KG1 (cell line): ENCODE measurements at places on chromosomes 3 and 15.

- no peak for DNase-seq
Measured at GRCh38 chr3:179958143-179958542, 78.6 kb downstream of the PEX5L start.

DNA sequence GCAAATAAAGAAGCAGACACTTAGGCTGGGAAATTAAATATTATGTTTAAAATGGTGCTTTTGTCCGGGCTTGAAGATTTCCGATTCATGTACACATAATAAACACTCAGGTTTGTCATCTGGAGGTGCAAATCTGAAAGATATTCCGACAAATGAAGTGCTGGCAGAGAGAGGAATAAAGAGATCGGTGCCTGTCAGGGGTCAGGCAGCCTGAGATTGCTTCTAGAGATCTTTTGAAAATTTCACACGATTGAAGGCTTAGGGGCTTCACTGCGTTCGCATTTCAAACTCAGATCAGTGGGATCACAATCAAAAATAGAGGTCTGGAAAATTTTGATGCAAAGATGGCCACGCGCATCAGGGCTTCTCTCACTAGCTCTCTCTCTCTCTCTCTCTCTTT, 33.2 kb downstream of the NR2F2 start:
- DNase-seq: no peak

GRCh38 chr3:79767905-79768267, at the start of gene ROBO1:
Gene ROBO1 (minus strand): TSS chr3:79767998.
- no peak for DNase-seq

GRCh38 chr3:110846971-110847370, 224.6 kb upstream of the NECTIN3 start:
- no peak for DNase-seq

- no peak for DNase-seq
Measured at GRCh38 chr3:182937293-182938051, 42.9 kb downstream of the DCUN1D1 start.

DNA sequence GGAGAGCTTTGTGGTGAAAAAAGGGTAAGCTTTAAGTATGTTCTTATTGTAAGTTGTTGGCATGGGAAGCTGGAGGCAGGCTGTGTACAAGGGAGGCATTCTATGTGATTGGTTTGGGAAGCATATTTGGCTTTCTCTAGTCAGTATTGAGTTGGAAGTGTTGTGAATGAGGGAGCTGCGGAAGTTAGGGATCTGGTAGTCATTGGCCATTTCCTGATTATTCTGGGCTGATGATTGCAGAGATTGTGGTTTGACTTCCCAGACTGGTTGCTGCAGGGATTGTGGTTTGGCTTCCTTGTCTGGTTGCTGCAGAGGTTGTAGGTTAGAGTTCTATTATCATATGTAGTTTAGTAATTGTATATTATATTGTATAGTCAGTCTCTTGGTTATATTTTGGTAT, 21.0 kb downstream of the STXBP5L start:
- DNase-seq: no peak

GRCh38 chr15:74903676-74904075, 3.0 kb downstream of the FAM219B start:
- DNase-seq: no peak

GRCh38 chr15:76974456-76975036, 20.4 kb upstream of the PSTPIP1 start:
- DNase-seq: no peak

- no peak for DNase-seq
Measured at GRCh38 chr3:105527949-105528348, 161.2 kb downstream of the ALCAM start.

DNA sequence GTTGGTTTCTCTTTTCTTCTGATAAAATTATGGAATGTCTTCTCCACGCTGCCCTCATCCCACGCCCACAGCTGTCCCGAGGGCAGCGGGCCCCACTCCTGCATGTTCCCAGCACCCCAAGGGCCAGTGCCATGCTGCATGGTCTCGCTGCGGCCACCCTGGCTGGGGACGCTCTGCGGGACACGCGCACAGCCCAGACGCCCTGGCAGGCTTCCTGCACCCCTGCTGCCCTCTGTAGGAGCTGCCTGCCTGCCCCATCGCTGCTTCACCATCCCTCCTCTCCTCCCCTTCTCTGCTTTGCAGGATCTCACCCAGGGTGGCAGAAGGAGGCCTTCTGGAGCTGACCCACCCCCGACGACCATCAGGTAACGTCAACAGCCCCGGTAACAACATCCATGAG, 22.8 kb downstream of the SLC6A1 start:
- no peak for DNase-seq

DNA sequence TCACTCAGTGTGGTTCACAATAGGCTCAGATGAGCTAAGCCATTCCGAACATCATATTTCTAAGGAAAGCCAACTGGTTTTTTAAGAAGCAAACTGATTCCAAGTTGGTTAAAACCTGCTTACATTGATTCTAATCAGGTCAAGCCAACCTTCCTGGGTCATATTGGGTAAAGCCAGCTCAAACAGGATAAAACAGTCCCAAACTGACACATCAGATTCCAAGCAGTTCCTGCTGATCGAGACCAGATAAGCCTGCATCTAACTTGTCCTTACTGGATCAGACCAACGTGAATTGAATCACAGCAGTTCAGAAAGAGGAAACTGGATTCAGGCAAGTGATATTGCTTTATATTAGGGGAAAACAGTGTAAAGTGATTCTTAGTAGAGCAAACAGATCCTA, 18.6 kb upstream of the THSD4 start:
- DNase-seq: no peak

- DNase-seq: no peak
Measured at GRCh38 chr3:101179637-101180036, 140.7 kb downstream of the IMPG2 start.

DNA sequence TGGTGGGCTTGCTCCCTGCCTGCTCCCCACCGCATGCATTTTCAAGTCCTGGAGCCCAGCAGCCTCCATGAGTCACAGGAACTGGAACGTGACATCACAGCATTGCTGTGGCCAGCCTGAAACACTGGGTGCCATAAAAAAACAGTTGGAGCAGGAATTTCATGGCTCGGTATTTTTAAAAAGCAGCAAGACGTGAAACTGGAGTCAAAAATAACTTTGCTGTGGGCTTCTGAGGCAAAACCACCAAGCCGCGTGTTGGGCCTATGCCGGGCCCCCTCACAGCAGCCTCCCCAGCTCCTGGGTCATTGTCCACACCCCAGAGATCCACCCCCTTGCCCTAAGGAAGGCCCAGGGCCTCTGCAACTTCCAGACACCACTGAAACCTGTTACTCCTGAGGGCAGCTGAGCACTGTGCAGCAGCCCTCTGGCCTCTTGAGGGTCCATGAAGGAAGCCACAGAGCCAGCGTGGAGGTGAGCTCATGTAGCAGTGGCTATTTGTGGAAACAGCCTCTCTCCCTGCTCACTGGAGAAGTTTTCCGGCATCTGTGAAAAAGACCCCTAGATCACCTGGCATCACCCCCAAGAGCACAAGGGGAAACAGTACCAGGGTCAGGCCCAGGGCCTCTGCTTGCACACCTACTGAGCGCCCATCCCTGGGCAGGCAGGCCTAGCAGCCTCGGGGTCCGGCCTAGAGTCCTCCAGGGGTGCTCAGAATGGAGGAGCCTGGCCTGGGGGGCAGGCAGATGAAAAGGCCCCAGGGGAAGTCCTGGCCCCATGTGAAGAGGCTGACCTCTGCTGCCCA, 34.0 kb upstream of the DUSP7 start:
- no peak for DNase-seq

GRCh38 chr3:129777806-129778205, 115.7 kb downstream of the TMCC1 start:
- no peak for DNase-seq
